Osteocyte (in vitro differentiated cells): ENCODE measurements at places on chromosomes 3 and 15. TPM values are rescaled to one million over a fixed set of nuclear protein-coding genes. Genes with fewer than 3 reads are reported as not detected.

FAM174B gene
- 8.2 and 11.0 TPM in 2 replicates for total RNA-seq

GRCh38 chr15:84969257-84969656 lies 12.4 kb upstream of the PDE8A start:
- no peak for DNase-seq
- H3K36me3 ChIP-seq: peaks cover 2% of the 10 kb centered on the region
- H3K4me3 ChIP-seq: no peak overlapping the region
- H3K27me3 ChIP-seq: no peaks in the 10 kb centered on the region
- peaks cover 7% of the 10 kb centered on the region for H3K4me1 ChIP-seq
- no peak overlapping the region for H3K27ac ChIP-seq

DNA sequence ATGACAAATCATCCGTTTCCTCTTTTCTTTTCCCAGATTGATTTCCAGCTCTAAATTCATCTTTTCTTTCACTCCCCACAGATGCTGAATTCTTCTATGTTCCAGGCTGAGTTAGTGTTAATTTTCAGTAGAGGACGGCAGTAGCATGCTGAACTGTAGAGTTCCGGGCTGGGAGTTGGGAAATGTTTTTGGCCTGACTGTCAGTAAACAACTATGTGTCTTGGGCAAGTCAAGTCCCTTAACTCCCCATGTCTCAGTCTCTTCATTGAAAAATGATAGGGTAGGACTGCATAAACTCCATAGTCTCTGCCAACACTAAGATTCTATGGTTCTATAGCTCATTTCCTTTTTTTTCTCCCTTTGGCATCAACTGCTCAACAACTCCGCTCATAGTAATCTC lies 333.9 kb downstream of the TIGIT start:
- H3K4me3 ChIP-seq: no peak overlapping the region
- H3K36me3 ChIP-seq: no peaks in the 10 kb centered on the region
- no peaks in the 10 kb centered on the region for H3K27me3 ChIP-seq
- no peak for DNase-seq

GHRL gene
- 0.59 and 0.91 TPM in 2 replicates for total RNA-seq

SPESP1 gene
- total RNA-seq: not detected in 2 replicates
